T1000 (cell line): ENCODE measurements at places on chromosomes 6 and 20.

DNA sequence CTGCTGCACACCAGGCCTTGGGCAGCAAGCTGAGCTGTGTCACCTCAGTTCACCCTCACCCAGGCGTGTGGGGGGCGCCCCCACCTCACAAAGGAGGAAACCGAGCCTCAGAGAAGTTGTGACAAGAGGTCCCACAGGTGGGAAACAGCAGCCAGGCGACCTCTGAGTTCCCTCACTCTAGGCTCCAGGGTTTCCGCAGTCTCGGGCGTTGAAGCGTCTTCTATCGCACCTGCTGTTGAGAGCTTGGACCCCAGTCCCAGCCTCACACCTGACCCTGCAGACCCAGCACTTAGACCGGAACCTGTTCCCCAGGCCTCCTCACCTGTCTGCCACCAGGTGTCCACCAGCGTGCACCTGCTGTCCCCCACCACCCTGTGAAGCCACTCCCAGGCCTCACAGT, 22.3 kb upstream of the APMAP start:
- no peak for DNase-seq

- no peak for DNase-seq
Observed at GRCh38 chr20:45921337-45922189, 9.6 kb upstream of the PLTP start.

GRCh38 chr6:11218538-11219399, 13.7 kb downstream of the NEDD9 start:
- no peak for DNase-seq

DNA sequence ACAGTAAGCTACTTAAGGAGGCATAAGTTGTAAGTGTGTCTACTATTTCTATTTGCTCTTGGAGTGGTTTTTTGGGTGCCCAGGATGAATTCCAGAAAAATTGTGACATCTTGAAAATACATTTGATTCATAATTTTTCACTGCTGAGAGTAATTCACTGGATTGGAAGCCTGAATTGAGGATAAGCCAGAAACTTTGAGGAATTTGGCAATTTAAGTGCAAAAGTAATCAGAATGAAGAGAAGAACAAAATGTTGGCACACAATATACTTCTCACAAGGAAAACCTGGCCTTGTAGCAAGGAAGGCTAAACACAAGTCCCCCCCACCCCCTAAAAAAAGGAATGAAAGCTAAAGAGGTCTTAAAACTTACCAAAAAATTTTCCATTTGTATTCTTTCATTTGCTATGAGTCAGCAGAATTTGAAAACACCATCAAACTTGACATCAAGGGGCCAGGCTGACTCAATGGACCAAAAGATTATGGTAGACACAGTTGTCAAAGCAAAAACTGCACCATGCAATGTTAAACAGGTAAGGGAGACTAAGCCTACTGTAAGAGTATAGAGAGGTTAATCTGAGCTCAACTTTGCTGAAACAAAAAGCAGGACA, 840.0 kb downstream of the FRK start:
- no peak for DNase-seq

- DNase-seq = no peak
Observed at GRCh38 chr6:106889692-106890091, 84.8 kb downstream of the CD24 start.

GRCh38 chr20:57656252-57656820, 36.1 kb upstream of the ZBP1 start:
- no peak for DNase-seq

- no peak for DNase-seq
Observed at GRCh38 chr6:9100869-9101580, 665.7 kb upstream of the SLC35B3 start.
